CD4-positive, alpha-beta T cell treated with Interleukin-1 beta for 1 hour (primary cell): ENCODE measurements at places on chromosomes 6 and 20.

- no peak for DNase-seq
These were observed 99.8 kb upstream of the ADGRF1 start for GRCh38 chr6:47141963-47142362.

GRCh38 chr20:50821257-50821921 lies 26.5 kb downstream of the BCAS4 start:
- no peak for DNase-seq

- peak; percentile 20 for DNase-seq
These were observed 201.8 kb upstream of the LRFN2 start for GRCh38 chr6:40788661-40789655.

GRCh38 chr6:161618831-161619454 lies 345.1 kb upstream of the AGPAT4 start:
- DNase-seq, result no peak

DNA sequence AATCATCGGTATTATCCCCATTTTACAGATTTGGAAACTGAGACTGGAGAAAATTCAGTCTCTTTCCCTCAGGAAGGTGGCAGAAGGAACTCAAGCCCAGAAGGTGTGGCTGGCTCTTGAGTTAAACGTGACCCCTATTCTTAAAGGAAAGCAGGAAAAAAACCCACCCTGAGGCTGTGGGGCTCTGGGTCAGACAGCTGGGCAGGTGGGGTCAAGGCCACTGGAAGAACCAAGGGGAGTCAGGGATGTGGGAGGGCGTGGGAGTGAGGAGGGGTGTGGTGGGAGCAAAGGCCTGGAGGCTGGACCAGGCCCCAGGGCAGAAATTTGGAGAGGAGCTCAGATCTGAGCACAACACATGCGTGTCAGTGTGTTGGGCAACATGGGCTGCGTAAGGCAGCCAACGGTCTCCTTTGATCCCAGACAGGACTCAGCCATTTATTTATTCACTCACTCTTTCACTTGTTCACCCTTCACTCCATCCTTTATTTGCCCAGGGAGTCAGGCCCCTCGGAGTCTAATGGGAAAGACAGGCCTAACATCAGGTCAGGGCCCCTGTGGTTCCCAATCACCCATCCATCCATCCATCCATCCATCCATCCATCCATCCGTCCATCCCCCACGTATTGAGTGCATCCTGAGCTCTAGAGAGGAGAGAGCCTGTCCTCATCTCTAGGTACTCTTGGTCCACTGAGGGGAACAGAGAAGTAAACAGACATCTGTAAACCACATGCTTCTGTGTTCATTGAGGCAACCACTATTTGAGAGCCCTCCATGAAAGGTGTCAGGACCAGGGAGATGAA lies 165.0 kb downstream of the VEGFA start:
- DNase-seq, result no peak

DNA sequence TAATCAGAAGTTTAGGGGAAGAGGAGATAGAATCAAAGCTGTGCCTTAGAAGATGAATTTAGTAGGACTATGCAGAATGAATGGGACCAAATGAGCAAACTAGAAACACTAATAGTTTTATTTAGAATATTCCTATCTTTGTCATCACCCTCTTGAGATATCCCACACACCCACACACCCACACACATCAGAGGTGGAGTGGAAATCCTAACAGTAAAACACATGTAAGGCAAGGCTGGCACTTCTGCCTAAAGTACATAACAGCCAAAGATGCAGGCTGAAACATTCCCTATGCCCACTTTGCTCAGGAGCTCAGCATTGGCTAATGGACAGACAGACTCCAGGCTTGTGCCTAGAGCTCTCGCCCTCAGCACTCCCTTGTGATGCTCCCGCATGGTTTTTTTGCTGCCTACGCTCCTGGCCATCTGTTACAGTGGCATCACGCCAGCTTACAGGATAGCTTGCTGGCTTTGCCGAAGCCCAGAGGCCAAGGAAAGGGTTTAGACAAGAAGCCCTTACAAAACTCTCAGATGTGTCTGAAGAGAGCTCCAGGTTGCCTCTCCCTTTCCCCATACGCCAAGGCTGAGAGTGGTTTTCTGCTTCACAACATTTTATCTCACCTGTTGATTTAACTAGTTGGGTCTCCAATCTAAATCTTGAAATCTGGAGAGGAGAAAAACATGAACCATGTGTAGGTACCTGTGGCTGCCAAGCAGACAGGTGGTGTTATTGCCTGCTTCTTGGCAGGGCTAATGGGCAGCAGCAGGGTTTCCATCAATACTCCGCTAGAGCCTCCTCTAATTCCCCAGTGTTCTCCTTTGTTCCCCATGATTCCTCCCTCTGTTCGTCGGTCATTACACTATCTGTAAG lies 282.6 kb upstream of the ID4 start:
- no peak for DNase-seq

DNA sequence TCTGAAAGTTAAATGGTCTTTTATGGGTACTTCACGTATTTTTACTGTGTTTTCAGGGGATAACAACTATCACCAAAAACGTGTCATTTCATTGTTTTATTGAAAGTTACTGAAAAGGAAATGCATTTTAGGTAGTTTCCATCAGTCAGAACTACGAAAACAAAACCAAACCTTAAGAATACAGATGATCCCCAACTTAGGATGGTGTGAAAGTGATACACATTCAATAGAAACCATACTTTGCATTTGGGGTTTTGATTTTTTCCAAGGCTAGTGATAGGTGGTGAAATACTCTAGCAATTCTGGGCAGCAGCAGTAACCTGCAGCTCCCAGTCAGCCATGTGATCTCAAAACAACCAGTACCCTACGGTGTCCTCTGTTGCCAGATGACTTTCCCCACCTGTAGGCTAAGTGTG lies 25.9 kb upstream of the EFHC1 start:
- peak; percentile 54 for DNase-seq

- peak; percentile 24 for DNase-seq
These were observed 51.7 kb downstream of the CHMP4B start for GRCh38 chr20:33862709-33863403.

DNA sequence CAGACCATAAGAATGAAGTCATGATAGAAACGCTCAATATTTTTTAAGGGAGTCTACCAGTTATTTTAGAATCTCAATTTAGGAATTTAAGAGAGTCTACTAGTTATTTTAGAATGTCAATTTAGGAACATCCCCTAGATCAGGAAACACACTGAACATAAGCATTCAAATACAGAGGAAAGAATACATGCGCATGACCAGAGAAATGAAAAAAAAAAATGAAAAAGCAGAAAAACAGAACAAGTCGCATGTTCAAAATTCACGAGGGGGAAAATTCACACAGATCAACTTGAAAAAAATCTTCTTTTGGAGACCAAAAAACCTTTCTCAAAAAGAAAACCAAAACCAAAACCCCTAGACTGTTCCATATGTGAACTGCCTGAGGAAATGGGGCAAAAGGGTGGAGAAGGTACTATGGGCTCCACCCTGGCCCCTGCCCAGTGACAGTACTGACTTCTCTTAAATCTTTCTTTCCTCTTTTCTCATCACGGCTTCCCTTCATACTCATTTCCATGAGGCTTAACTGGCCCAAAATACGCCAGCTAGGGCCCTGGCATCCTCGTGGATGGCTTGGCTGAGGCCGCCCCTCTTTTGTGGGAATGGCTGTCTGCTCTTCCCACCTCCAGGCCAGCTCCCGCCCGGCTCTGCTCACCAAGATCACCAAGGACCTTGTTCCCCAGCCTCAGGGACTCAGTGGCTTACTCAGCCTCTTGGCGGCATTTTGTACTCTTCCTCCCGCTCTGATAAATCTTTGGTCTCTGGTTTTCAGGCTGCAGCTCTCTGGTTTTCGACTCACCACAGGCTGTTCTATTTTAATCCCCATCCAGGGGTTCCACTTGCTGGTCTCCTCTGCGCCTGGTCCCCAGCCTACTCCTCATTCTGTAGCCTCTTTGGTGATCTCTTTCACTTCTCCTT lies 11.2 kb downstream of the ZBTB2 start:
- DNase-seq, result peak; percentile 28

DNA sequence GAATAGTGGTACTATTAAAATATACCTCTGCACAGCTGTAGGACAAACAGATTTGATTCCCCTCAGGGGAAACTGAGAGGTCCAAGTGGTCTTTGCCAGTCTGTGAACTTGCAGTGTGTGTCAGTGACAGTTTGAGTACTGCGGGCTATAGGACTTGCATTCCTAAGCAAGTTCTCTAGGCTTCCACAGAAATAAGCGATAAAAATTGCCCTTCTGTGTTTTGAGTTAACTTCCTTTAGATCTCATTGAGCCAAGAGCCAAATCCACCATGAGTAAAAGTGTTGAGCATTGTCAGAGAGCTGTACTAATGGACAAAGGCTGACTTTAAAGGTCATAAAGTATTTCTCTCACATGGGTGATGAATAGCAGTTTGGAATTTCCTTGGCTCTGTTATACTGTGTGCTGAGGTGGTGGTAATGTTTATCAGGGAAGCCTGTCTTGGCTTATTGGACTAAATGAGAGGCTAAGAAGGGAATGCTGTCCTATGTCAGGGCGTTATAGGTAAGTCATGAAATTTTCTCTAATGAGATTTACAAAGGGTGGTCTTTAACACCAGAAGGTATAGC lies 122.6 kb upstream of the MAP3K7 start:
- no peak for DNase-seq

DNA sequence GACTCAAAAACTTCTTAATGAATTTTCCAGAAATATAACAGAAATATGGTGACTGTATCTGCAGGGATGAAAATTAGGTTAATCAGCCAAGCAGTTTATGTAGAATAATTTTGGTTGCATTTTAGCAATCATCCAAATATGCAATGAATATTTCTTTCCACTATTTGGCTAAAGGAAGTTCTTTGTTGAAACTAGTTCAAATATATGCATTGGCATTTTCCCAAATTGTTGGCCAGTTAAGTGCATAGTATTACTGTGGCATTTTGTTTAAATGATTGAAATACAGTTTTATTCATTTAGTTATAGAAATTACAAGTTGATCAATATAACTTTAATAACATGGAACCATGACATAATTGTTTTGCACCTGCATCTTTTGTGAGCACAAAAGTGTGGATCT lies 115.5 kb downstream of the DOK5 start:
- no peak for DNase-seq
